Amniotic stem cell (primary cell): ENCODE measurements at places on chromosomes 7 and 10.

DNA sequence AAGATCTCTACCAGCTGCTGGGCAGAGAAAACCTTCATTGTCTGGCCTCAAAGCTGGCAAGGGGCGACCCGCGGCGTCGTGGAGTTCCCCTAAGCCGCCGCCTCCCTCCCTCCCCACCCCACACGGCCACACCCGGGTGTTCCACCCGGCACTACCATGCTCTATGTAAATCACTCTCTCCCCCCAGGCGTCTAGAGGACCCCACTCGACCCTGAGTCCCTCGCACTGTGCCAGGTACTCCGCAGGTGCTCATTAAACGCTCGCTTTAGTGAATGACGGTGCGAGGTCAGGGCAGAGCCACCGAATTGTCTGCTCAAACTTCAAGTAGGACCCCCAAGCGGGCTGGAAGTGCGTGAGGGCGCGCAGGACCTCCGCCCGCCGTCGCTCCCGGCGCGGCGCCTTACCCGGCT lies 628 bp downstream of the PARP12 start:
- DNase-seq = no peak

DNA sequence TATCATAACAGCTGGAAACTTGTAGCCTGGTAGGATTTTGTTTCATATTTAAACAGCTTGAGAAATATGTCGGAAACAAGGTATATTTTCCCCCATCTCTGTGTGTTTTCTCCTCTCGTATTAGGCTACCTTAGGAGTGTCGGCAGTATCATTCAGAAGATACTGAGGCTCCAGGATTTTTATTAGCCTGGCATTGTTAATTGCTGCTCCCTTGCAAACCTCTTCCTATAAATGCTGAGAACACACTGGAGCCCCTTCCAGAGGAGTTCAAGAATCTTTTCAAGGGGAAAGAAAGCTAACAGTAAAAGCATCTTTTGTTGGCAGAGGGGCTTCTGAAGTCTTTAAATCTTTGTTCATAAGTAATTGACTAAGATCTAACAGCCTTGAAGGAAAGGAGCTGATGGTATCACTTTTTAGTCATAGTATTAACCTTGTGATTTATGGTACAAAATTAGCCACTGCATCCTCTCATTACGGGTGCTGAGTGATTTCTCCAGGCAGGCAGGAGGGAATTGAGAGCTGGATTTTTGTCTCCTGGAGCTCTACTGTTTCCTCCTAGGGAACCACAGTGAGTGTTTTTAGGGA lies 998.7 kb downstream of the LRMDA start:
- DNase-seq = no peak

GRCh38 chr7:111998326-111998725 lies 207.9 kb downstream of the DOCK4 start:
- no peak for DNase-seq

- DNase-seq = no peak
Measured at GRCh38 chr7:75980430-75981202, 13.8 kb downstream of the TMEM120A start.

DNA sequence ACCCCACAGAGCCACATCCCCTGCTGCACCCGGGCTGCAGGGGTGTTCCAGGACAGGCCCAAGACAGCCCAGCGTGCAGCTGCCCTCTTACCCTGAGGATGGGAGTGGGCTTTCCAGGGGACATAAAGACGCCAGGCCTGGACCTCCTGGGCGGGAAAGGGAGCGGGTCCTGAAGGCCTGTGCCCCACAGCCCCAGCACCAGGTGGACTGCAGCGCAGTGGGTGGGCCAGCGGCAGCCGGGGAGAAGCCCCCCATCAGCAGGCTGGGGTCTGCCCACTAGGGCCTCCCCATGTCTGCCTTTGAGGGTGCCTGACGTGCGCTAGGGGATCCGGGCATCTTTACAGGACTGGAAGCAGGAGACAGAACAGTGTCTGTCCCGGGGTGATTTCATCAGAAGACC lies 22.6 kb upstream of the ZNF735 start:
- no peak for DNase-seq

- DNase-seq = no peak
Measured at GRCh38 chr10:123689880-123690279, 23.7 kb downstream of the GPR26 start.

GRCh38 chr7:138212314-138212713 lies 136.1 kb downstream of the AKR1D1 start:
- DNase-seq = no peak

- peak; percentile 32 for DNase-seq
Measured at GRCh38 chr10:44724415-44725174, 186.5 kb upstream of the TMEM72 start.

- DNase-seq = no peak
Measured at GRCh38 chr10:109780997-109781396, 142.3 kb downstream of the XPNPEP1 start.

DNA sequence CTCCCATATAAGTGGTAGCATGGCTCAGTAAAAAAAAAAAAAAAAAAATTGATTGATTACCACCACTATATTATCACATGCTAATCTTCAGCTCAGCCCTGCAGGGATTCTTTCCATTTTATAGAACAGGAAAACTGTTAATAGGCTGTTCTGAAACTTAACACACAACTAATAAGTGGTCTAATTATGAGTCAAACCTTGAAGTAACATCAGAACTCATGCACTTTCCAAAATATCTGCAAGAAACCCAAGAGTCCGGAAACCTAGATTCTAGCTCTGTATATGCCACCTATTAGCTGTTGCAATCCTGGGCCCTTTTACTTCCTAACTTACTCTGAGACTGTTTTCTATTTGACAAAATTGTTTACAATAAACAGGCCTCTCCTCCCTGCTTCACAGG lies 23.9 kb downstream of the SEM1 start:
- DNase-seq = no peak

DNA sequence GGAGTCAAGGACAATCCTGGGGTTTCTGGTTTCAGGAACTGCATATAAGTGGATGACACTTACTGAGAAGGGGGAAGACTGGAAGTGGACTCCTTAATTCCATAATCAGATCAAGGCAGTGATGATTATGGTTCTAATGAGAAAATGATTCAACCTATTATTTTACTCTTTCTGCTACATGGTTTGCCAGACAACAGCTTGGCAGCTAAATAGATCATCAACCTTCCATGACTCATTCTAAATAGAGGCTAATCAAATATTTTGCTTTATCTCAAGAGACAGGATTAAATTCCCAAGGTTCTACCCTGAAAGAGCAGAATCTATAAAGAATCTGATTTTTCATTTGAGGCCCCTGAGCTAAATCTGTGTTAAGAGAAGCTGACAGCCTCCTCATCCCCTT lies 46.3 kb downstream of the CNNM1 start:
- no peak for DNase-seq

DNA sequence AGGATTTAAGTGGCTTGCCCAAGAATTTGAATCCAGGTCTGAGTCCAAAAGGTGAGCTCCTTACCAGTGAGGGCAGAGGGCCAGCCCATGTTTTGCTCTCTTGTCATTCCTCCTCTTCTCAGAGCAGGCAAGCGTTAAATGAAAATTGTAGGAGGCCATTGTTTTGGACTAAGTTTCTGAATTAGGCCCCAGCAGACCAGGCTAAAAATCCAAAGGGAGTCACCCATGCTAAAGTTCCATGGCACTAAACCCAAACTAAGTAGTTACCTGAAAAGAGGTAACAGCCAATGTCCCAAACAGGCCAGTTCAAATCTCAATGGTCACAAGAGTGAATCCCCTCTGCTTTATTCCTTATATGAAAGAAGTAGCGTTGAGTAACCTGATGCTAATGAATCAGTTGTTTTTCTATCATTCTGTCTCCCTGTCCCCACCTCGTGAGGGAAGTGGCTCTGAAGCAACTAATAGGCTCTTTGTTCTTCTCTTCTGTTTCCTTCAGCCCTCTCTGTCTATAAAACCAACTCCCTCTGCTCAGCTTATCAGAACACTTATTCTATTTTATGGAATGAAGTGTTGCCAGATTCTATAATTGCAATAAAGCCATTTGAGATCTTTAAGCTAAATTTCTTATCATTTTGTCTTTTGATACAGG lies 17.5 kb upstream of the CDH23 start:
- no peak for DNase-seq

DNA sequence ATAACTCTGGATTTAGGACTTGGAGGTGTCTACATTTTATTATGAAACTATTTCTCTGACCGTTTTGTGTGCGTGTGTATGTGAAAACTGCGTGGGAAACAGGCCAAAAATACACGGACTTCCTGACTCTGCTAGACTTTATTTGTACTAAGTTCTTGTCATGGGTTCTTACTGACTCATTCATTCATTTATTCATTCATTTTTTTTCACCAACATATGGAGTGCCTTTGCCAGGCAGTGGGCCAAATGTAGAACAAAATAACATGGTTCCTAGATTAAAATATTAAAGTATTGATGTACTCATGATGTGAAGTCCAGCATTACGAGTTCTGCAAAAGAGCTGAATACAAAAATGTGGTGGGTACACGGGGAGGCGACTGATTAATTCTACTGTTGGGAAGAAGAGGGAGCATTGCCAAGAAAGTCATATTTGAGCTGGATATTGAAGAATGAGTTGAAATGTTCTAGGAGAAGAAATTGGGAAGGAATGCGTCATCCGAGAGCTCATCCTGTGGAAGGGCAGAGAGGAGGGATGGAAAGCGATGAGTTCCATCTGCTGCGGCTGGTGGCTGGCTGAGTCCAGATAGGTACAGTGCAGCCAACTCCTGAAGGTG lies 24.6 kb downstream of the CACNB2 start:
- DNase-seq = peak; percentile 66

- DNase-seq = no peak
Measured at GRCh38 chr10:15348579-15348978, 22.5 kb downstream of the FAM171A1 start.

DNA sequence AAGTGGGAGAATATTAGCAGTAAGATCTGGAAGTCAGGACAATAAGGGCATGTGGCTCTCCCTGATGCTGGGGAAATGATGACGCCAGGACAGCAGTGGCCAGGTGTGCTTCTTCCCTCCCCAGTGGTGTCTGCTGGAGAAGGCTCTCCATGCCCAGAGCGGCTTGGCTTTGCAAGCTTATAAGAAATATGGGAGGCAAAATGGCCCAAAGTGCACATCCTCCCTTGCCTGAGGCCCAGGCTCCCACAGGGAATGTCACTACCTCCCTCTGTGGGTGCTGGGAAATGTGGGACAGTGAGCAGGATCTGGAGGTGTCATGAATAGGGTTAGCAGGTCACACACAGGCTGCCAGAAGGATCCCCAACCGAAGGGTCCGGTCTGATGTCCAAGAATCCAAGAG lies 17.1 kb upstream of the ZNF488 start:
- no peak for DNase-seq

GRCh38 chr7:147245274-147245673 lies 1128.7 kb downstream of the CNTNAP2 start:
- DNase-seq = no peak

DNA sequence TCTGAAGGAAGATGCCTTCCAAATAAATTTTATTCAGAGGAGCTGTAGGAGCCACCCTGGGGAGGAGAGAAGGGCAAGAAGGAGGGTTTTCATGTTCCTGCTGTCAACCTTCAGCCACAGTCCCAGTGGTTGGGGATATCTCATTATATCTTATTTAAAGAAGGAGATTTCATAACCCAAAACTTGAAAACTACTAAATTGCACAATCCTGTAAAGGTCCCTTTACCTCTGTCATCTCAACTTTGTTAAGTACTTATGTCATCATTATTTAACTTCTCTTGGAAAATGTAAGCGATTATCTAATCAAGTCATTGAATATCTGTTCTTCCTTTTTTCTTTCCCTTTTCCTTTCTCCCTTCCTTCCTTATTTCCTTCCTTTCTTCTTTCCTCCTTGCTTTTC lies 794.5 kb upstream of the IGFBP3 start:
- DNase-seq = no peak

DNA sequence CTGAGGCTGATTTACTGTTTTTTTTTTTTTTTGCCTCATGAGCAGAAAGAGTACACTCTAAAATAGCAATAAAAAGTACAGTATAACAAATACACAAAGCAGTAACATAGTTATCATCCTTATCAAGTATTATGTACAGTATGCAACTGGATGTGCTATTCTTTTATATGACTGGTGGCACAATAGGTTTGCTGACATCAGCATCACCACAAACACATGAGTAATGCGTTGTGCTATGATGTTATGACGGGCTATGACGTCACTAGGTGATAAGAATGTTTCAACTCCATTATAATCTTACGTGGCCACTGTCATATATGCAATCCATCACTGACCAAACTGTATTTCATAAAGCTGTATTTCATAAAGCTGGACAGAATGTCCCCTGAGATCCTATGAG lies 189.2 kb upstream of the GLI3 start:
- DNase-seq = no peak

DNA sequence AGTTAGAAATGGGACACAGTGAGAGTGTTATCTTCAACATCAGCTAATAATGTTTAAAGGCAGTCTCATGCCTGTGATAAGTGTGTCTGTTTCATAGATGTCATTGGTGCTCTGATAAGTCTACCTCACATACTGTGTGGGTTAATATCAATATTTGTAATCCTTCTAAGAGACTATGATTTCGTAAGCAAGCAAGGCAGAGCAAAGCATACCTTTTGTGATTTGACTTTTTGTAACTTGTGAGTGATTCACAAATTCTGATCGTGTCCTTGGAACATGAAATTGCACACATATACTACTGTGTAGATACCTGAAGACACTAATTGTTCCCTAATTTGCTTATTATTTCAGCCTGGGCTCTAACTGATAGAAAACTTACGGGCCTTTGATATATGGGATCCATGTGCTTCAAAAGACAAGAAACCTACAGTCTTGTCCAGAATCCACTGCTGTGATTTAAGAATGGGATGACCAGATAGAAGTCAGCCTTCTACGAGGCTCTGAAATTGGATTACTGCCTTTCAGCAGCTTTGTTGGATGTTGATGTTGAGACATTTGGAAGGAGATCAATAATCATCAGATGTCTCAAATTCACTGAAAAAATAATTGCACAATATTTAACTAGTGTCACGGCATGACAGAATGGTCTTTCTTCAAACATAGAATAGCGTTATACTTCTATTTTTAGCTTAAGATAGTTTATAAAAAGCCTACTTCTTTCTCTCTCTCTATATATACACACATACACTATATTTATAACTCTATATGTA lies 63.2 kb upstream of the KLF6 start:
- DNase-seq = no peak

GRCh38 chr10:128812000-128812399 lies 655.0 kb upstream of the MGMT start:
- DNase-seq = no peak

GRCh38 chr7:117402109-117402508 lies 25.2 kb downstream of the ASZ1 start:
- DNase-seq = no peak

DNA sequence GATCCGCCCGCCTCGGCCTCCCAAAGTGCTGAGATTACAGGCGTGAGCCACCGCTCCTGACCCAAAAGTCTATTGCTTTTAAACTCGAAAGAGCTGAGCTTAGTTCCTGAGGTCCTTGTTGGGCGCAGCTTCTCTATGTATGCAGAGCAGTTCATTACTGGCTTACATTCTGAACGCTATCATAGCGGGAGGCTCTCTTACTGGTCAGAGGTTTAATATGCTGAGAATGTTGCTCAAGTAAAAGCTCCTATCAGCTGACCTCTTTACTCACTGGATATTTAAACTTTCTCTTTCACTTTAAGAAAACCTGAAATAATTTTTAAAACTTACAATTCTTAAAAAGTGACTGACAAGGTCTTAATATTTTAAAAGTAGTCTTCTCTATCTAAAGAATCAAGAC lies 160.8 kb upstream of the WNT16 start:
- no peak for DNase-seq

GRCh38 chr7:48875045-48875916 lies 49.1 kb upstream of the CDC14C start:
- DNase-seq = no peak
